ENCODE measurements at places on chromosomes 6 and 20.

- no peak for DNase-seq
Observed at GRCh38 chr6:105507811-105508210, 104.9 kb upstream of the PREP start.

DNA sequence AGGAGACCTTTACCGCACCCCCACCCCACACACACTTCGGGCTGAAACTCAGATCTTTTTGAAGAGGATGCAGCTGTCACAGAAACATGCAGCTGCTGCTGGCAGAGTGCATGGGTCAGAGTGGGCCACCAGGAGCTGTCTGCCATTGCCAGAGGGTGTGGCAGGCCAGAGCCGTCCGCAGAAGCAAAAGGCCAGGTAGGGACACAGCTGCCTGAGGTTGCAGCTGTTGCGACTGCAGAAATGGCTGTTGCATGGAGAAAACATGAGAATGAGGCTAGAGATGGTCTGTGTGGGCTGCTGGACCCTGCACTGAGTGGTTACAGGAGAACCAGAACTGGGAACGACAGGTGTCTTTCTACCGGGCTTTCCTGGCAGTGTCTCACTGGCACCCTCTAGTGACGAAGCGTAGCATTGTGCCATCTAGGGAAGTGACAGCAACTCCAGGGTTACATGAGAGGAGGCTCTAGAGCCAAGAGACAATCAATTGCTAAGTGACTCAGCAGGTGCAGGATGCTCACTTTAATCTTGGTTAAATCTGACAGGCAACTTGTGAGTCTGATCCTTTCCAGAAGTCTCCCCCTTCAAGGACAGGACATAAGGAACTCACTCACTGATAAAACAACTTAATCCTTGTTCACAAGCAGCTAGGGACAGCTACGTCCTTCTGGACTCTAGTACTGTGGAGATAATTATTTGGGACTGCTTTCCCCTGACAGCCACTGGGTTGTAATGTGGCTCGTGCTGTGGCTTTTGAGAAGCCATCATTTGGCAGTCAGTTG lies 29.1 kb upstream of the SERPINB9 start:
- peak; percentile 78 for DNase-seq

DNA sequence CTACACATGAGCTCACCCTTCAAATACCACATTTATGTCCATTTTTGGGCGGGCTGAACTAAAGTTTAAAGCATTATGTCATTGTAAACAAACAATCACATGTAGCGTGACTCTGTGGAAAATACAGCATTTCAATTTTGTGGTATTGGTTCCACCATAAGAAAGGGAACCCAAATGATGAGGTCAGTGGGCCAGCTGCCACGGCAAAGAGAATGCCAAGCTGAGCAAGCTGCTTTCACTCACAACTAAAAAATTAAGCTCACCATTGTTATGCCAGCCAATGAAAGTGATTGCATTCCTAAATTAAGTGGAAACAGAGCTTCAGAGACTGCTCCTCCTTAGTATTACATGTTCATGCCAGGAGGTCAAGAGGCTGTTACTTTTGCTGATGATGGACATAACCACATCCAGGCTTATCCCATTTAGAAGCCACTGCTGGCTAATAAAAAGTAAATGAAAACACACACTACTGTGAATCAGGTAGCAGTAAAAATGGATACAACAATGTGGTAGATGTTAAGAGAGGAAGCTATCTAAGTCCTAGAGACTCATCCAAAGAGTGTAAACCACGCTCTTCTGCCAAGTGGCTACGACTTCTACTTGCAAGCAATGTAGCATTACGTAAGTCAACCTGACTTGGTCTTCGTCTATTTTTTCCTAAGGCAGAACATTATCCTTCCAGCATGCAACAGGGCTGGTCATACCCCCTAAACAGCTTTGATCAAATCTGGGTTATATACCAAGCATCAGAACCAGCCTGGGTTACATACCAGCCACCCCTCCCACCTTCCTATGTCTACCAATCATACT lies 164.8 kb downstream of the BACH2 start:
- DNase-seq, result no peak

GRCh38 chr20:23003881-23004460 lies 31.1 kb upstream of the SSTR4 start:
- no peak for DNase-seq

- DNase-seq, result no peak
Observed at GRCh38 chr6:156109713-156110112, 654.1 kb upstream of the NOX3 start.

DNA sequence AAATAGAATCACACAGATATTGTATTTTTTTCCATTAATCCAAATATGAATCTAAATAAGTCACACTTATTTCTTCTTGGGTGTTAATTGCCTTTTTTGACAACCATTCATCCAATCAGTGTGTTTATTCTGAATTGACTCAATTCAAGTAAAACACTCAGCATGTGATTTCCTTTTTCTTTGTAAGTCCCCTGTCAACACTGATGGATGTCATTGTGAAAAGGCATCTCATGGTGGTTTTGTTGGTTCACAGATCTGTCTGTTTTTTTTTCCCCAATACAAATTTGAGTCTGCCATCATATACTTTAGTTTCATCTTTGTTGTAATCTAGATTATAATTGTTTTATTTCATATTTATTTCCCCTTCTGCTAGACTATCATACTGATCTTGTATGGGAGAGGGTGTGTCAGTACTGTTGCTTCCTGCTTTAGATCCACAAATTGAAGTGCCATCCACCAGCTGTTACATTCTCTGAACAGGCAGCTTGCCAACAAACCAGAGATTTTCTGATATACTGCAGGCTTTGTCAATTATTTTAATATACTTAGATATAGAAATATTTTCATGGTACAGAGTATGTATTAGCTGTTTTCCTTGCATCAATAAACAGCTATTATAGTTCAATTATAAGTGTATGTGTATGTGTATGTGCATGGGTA lies 64.2 kb upstream of the FLRT3 start:
- DNase-seq, result no peak

DNA sequence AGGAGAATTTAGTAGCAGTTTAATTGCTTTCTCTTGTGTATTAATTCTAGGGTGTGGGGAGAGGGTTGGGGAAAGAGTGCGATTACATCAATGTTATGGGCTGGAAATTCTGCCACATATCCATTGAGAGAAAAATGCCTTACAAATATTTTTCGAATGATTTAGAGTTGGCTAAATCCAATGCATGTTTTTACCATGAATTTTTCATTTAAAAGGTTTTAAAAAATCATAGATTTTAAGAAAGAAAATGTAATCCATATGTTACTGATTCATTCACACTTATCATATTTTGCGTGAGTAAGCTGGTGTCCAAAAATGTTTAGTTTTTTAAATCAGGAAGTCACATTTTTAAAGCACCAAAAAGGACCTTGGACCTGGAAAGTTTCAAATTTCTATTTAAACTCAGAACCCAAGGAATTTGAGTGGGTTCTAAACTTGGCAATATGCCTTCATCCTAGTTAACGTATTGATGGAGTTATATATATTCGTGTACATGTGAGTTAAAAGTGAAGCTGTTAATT lies 627.4 kb upstream of the CITED2 start:
- DNase-seq, result no peak

DNA sequence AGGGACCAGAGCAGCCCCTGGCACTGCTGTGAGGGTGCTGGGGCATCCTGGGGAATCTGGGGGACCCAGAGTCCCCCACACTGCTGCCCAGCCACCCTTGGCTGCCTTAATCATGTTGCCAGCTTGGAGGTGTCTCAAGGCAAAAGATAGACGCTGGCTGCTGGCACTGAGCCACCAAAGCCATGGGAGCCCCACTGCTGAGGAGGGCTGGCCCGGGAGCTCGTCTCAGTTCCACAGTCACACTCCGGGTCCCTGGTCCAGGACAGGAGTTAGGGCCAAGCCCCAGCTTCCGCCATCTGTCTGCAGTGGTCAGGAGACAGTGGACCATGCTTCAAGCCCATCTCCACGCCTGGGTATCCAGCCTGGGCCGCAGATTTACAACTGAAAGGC lies 41.0 kb upstream of the HMGA1 start:
- no peak for DNase-seq

GRCh38 chr20:24948939-24949679 lies at the start of gene CST7:
Gene CST7, plus strand, starts transcription at chr20:24949269. Its CDS starts 237 bp downstream, at chr20:24949506.
- DNase-seq, result peak; percentile 47

DNA sequence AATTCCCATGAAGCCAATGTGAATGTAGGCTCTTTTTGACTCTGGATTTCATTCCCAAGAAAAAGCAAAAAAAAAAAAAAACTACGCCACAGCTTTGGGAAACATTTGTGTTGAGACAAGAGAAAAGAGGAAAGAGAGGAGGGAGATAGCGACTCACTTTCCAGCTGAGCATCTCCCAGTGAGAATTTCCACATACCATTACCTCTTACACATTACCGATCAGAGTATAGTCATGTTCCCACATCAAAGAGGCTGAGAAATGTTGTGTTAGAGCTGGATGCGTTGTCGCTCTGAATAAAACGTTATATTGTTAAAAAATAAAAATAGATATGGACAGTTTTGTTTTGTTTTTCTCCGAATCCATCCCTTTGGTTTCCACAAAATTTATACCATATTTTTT lies 1019.3 kb upstream of the ADGRB3 start:
- DNase-seq, result no peak

GRCh38 chr20:37414224-37415035 lies 68.5 kb downstream of the SRC start:
- DNase-seq, result no peak
